ENCODE measurements at places on chromosomes 12 and 14.

- no peak for DNase-seq
Measured at GRCh38 chr12:54019091-54019811, 9.0 kb upstream of the HOXC6 start.

DNA sequence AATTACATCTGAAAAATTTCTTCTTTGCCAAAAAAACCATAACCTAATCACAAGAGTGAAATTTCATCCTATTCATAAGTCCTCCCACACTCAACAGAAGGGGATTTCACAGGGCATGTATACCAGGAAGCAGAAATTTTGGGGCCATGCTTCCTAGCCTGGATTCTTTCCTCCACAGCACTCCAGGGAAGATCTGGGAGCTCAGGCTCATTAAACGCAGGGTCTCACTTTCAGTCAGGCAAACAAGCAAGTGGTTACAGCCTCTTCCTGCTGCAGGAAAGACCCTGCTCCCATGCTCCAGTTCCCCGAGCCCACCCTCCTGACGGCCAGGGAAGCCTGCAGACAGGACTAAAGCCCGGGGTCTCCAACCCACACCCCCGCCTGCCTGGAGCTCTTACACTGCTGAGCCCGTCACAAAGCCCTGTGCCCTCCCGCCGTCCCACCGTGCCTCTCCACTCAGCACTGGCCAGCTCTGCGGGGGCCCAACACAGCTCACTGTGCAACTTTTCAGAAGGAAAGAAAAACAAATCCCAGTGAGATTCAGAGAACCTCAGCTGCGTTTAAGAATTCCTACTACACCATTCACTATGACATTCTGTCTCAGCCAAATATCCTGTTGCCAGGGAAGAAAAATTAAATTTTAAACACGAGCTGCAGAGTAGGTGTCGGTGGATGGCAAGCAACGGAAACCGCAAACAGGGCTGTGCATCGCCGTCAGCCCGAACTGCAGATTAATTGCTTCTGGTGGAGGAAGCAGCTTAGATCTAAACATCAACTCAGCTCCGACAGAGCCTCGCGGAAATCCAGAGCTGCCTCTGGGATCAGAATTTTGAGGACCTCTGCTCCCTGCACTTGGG, 106.7 kb upstream of the SFSWAP start:
- peak; percentile 40 for DNase-seq

DNA sequence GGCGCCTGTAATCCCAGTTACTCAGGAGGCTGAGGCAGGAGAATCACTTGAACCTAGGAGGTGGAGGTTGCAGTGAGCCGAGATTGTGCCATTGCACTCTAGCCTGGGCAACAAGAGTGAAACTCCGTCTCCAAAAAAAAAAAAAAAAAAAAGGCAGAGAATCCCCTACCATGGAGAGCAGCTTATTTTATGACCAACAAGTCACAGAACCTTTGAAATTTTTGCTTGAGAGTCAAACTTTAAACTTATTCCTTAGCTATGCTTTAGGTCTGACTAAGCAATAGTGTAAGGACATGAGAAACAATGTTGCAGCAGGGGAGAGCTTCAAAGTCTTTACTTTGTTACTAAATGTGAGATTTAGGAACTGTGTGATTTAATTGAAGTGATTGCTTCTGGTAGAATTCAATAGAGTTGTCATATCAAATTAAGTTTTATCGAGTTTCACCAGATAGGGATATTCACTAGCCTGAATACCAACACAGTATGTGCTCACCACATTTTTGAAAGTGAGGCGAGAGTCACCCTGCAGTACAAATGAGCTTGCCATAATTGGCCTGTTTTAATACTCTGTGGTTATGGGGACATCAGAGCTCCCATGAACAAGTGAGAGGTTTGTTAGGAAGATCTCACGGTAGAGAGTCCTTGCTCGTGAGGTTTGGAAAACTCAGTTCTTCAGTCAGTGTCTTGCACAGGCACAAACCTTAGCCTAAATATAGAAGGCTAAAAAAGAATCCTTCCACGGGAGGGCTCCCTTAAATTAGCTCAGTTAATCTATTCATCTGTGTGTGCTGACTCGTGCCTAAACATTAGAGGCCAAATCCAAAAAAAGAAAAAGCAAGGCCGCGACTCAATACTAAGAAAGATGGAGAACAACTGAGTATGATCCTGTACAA, 108.6 kb downstream of the SAMD4A start:
- no peak for DNase-seq

GRCh38 chr12:12460935-12461922, 101.4 kb downstream of the DUSP16 start:
- no peak for DNase-seq

GRCh38 chr14:25231004-25231403, 181.1 kb upstream of the STXBP6 start:
- DNase-seq, result no peak

DNA sequence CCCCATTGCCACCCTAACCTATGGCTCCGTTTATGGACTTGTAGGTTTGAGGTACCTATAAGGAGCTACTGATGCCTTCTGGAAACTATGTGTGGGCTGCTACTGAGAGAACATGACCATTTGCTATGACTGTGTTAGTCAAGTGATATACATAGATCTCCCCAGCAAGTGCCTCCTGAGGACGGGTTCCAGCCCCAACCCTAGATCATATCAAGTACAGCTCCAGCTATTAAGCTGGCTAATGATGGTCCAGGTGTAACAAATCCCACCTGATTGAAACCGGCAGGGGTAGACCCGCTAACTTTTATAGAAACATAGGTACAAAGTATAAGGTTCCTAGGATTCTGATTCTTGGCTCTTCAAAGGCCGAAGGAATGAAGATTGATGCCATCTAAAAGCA, 23.7 kb downstream of the NINJ2 start:
- DNase-seq, result peak; percentile 39

GRCh38 chr12:78087363-78087675, 256.6 kb downstream of the NAV3 start:
- DNase-seq, result no peak

DNA sequence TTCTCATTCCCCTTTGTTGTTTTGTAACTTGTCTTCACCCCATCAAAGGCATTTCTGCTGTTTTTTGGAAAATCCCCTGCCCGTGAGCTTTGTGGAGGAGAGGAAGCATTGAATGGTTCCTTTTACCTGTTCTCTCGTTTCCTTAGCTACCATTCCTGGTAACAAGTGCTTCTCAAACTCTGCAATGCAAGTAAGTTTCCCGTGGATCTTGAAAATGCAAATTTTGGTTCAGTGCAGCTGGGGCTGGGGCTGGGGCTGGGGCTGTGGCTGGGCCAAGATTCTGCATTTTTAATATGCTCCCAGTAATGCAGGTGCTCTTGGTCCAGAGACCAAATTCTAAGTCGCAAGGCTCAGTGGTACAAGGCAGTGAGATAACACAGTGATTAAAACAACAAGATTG, 151.6 kb downstream of the TTLL5 start:
- no peak for DNase-seq

DNA sequence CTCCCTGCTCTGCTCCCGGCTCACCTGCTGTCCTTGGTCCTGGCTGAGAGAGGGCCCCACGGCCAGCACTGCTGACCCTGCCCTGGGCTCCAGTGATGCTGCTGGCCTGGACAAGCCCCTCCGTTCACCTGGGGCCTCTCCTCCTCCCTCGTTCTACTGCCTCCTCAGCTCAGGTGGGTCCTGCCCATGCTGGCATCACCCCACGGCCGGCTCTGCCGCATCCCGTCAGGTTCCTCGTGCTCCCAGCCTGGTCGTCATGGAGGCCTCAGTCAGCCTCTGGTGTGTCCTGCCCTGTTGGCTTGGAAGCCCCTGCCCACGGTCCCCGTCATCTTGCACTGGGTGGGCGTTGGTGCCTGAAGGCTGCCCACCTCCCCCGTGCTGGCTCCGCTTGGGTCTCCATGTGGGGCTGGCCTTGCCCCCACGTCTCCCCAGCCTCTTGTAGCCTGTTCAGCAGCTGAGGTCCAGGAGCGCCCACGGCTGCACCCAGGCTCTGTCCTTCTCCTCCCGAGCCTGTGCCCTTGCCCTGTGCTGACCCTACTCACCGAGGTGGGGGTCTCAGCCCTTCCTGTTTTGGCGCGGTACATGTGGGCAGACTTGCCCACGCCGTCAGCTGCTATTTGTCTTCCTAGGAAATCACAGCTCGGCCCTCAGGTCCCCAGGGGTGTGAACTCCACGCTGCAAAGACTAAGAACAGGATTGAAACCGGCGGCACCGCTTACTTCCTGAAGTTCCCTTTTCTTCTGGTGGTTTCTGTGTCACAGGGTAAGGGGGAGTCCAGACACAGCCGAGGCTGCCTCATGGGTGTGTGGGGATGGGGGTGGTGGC, 121.6 kb downstream of the TMEM121 start:
- no peak for DNase-seq

DNA sequence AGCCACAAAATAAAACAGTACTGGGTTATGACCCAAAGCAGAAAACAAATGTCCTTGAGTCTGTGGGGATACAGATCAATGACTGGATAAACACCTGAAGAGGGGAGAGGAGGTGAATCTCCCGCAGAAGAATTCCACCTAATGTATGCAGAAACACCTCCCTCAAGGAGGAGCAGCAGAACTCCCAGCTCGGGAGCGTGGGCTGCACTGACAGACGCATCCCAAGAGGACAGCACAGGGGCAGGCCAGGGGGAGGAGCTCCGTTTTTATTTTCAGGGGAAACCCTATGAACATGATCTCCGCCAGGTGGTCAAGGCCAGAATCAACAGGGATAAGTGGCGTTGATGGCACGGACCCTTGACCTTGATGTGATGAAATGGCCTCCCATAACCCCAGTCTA, 41.8 kb upstream of the PPP2R5C start:
- no peak for DNase-seq

DNA sequence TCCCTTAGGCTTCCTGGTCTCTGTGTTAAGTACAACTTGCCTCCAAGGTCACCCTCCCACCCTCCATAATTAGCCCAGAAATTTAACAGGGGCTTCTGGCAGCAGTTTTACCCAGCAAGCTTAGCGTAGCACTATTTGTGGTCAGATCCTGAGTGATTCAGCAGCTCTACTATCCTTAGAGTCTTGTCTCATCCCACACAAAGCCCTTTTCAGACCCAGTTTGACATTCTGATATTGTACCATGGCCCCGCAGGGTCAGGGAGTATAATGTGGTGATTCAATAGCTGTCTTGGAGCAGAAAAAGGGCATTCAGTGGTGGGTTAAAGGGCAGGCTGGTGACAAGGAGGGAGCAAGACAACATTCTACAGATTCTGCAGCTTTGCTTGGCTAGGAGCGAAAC, 153.8 kb upstream of the DDHD1 start:
- DNase-seq, result no peak

- no peak for DNase-seq
Measured at GRCh38 chr14:50785457-50786063, 45.4 kb downstream of the NIN start.

- no peak for DNase-seq
Measured at GRCh38 chr14:101836135-101836534, 74.6 kb downstream of the PPP2R5C start.

Data from inflammatory macrophage treated with lipopolysaccharide for 1 hour (primary cell).